Stimulated activated CD4-positive, alpha-beta T cell treated with anti-CD3 and anti-CD28 coated beads, Interleukin-4, amount 100 ng/mL, for 4 hours (primary cell): ENCODE measurements at places on chromosomes 6 and 20.

GRCh38 chr6:107122748-107123147 lies 7.4 kb upstream of the BEND3 start:
- no peak for DNase-seq

- no peak for DNase-seq
Observed at GRCh38 chr20:10771435-10772140, 97.8 kb upstream of the JAG1 start.

DNA sequence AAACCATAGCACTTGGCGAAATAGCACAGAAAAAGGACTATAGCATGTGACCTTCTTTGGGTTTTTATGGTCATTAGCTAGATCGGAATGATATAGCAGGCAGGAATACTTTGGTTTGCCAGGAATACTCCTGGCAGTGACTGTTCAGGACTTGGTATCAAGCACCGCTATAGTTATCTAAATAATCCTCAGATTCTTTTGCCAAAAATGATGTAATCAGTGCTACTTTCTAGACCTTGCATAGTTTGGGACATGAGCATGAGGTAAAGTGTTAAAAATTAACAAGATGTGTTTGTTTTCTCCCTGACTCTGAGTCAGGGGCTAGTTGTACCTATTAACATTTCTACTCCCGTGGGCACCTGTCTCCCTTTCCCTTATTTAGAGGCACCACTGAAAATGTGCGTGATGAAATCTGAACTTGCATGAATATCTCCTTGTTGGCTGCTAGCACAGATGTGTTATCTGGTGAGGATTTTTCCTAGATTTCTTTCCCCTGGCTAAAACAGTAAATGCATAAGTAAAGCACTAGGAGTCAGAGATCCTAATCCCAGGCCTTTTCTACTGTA lies 511.0 kb downstream of the CDKAL1 start:
- DNase-seq: no peak

- DNase-seq: no peak
Observed at GRCh38 chr20:48609491-48609978, 218.3 kb downstream of the PREX1 start.

DNA sequence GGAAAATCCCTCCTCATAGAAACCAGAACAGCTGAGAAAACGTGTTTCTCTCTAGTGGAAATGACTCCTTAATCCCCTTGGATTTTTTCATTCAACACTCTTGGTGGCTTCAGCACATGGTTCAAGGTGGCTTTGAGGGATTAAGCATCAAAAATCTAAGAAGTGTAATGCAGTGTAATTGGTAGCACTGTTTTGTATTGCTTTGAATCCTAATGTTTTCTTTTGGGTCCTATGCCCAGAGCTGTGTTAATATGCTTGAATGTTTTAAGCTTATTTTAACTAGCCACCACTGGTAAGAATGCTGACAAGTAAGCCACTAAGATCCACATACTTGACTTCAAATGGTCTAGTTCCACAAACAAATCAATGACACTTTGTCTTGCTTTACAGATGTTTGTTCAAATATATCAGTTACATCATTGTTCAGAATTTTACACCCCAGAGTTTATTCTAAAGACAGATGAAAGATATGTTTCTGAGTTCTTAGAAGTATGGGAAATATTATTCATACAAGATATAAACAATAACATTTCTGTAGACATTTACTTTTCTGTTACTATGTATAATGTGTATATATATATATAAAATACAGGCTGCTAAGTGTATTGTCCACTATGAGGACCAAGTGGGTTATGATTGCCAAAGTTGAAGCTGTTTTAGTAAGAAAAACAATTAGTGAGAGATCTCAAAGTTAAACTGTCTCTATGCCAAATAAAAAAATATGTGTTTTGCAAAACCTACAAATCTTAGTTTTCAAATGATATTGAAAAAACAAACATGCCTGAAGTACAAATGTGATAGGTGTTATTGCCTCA lies 220.8 kb downstream of the OGFRL1 start:
- DNase-seq: no peak

GRCh38 chr6:15955484-15955883 lies 173.4 kb upstream of the MYLIP start:
- DNase-seq: no peak

DNA sequence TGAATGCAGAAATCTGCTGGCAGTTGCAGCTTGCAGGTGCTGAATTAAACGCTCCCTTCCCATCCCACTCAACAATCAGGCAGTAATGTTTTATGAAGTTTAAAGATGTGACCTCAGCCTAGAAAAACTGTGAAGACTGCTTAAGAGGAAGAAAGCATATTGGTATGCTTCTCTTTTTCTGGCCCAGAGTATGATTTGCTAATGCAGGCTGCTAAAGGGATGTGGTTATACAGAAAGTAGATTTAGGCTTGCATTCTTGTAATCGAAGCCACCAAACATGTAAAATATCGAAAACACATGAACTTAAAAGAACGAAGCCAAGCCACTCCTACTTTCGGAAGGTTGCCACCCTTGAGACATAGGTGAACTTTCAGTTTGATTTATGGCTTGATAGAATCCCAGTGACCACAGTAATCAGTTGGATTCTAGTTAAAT lies 40.7 kb downstream of the MAP3K5 start:
- DNase-seq: no peak

GRCh38 chr6:49299279-49299678 lies 163.8 kb downstream of the MMUT start:
- no peak for DNase-seq

DNA sequence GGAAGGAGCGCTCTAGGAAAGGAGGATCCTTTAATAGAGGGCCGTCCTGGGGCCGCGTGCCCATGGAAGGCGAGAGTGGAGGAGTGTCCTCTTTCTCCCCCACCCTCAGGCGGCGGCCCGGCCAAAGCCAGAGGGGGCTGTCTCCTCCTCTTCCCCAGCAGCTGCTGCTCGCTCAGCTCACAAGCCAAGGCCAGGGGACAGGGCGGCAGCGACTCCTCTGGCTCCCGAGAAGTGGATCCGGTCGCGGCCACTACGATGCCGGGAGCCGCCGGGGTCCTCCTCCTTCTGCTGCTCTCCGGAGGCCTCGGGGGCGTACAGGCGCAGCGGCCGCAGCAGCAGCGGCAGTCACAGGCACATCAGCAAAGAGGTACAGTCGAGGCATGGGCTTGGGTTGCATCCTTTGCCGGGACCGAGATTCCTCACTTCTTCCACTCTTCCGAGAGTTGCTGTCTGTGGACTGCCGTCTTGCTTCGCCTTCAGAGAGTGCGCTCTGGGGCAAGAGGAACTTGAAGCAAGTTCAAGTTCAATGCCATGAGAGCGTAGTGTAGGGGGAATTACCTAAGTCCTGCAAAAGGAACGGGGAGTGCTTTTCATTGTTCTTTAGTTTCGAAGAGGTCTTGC lies at the start of gene LAMA2:
Gene LAMA2 (plus strand): TSS at position 148 of the 621 bp plus-strand sequence. CDS start 108 bp downstream, at position 256.
- DNase-seq: no peak

DNA sequence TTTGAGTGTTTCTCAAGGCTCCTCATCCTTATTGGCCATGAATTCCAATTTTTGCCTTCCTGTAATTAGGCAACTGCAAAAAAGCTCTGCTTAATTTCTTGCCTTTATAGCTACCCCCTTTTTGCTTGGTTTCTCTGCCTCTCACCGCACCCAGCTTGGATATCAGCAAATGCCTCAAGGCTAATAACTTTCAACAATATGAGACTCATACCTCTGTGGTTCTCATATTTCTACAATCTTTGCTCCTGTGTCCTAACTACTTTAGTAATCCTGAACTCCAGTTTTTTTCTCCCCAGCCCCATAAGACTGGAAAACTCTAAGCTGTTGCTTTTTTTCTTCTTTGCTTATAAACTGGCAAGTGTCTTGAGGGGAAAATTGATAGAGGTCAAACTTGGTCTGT lies 88.8 kb downstream of the EYA2 start:
- DNase-seq: no peak

GRCh38 chr6:81766482-81767069 lies 14.1 kb upstream of the TENT5A start:
- DNase-seq: no peak

GRCh38 chr20:6103301-6103700 lies 19.5 kb downstream of the FERMT1 start:
- DNase-seq: no peak

GRCh38 chr6:42555477-42556457 lies 8.1 kb upstream of the UBR2 start:
- DNase-seq: no peak

DNA sequence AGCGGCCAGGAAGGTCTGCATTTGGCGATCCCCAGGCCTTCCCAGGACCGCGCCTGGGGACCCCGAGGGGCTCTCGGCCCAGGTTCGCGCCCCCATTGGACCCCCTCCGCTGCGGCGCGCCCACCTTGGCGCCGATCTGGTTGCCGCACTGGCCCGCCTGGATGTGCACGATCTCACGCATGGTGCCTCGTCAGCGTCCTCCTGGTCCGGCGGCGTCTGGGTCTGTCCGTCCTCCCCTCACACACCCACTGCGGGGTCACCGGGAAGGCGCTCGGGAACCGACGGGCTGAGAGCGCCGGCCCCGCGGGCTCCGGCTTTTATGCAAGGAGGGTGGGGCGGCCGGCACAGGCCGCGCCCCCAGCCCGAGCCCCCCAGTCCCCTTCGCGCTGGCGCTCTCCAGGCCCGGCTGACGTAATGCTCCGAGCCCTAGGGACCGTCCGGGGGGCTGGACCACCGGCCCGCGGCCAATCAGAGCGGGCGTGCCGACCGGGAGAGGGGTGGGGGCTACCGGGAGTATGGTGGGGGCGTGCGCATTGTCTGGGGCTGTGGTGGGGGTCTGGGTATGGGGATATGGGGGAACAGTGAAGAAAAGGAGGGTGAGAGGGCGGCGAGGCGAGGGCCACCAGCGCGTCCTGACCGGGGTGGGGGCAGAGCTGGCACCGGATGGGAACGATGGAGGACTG lies at the start of gene TUBB2B:
Gene TUBB2B (minus strand): TSS at position 291 of the 683 bp plus-strand sequence. CDS start 110 bp downstream, at position 181.
- DNase-seq: no peak

- no peak for DNase-seq
Observed at GRCh38 chr20:41344477-41344876, 3.9 kb downstream of the LPIN3 start.

DNA sequence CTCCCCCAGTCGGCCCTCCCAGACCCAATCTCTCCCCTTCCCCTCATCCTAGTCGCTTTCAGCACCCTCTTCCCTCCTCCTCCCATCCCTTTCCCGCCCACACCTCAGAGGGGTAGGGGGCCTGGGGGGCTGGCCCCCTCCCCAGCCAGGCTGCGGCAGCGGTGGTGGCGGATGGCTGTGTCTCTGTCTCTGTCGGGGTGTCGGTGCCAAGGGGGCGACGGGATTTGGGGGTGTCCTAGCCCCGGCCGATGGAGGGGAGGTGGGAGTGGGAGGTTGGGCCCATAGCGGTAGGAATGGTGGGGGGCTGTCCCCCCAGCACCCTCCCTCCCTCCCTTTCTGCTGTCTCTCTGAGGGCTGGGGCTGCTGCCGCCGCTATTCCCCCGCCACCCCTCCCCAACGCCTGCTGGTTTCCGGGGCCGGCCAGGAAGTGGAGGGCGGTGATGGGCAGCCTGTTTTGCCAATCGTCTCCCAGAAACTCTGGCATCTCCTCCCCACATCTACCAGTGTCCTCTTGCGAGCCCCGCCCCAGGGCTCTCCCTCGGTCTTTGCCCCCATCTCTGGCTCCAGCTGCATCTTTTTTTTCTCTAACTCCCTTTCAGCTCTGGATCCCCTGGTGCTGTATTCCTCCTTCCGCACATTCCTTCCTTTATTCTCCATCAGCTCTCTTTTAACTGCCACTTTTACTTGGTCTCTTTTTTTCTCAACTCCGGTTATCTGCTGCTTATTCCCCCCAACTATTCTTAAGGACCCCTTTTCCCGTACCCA lies at the start of gene AGPAT1:
Gene AGPAT1 (minus strand): TSS at position 374 of the 765 bp plus-strand sequence. CDS start 4,588 bp downstream, outside the sequence.
- DNase-seq: peak; percentile 97

DNA sequence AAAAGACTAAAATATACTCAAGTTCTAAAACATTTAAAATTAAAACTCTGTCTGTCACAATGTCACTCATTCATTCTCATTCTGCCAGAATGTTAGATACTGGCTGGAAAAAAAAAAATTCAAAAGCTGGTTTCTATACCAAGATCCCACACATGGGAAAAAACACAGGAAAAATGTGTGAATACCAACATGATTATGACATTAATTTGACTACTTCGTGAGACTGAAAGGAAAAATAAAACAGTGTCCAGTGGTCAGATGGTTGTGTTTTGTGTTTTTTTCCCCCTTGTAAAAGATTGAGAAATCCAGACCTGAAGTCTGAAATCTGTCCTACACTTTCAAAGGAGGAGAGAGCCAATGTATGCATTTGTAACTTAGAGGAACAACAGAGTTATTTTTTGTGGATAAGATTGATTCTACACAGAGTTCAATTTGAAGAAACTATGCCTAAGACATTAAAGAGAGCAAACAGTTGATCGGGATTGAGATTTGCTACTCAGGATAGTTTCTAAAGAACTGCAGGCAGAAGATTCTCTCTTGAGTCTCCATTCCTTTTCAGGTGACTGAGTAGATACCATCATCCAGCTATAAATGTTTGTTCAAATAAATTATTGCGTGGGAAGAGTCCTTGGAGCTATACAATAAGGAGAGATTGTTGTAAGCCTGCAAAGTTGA lies 39.2 kb upstream of the TXLNB start:
- DNase-seq: no peak

- DNase-seq: no peak
Observed at GRCh38 chr6:17276766-17277165, 4.4 kb upstream of the RBM24 start.

DNA sequence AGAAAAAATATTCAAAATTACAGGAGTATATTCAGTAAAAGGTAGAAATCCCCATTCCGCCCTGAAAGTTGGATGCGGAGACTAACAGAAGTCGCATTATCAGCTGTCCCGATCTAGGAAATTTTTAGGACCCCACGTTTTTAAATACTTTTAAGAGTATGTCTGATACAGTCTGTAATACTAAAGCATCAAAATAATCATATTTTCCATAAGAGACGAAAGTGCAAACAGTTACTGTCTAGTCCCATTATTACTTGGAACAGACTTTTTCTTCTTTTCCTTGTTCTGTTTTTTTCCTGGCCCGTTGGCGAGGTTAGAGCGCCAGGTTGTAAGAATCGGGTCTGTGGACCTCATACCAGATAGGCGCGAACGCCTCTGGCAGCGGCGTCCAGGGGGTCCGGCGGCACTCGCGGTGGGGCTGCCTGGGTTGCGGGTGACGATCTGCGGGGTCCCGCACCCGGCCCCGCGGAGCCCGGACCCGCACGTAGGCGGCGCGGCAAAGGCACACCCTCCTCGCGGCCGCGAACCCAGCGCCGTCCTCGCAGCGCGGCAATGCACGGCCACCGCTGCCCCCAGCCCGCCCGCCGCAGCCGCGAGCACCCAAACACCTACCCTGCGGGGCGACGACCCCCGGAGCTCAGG lies 460 bp downstream of the PLAGL1 start:
- no peak for DNase-seq

GRCh38 chr6:44221291-44221960 lies 2.0 kb upstream of the SLC29A1 start:
- peak; percentile 59 for DNase-seq

GRCh38 chr6:18350271-18350670 lies 36.9 kb upstream of the RNF144B start:
- DNase-seq: no peak
